ENCODE measurements at places on chromosomes 12 and 14.
A peak's percentile ranks its signal among the peaks of the same experiment; 100 is the strongest.

DNA sequence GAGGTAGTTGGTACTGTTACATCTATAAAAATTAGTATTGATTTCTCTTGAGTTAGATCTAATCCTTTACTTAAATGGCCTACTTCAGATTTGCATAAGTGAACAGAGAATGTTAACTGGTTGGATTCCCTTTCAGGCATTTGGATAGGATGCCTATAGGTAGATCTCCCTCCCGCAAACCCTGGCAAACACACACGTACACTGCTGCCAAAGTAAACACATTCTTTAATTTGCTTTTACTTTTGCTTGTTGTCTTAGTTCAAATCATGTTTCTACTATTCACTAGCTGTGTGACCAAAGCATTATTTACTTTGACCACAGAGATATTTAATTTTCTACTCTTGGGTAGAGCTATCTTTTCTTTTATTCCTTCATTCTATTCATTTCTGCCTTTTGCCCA lies 936.1 kb upstream of the FBXO33 start:
- no peak for DNase-seq

DNA sequence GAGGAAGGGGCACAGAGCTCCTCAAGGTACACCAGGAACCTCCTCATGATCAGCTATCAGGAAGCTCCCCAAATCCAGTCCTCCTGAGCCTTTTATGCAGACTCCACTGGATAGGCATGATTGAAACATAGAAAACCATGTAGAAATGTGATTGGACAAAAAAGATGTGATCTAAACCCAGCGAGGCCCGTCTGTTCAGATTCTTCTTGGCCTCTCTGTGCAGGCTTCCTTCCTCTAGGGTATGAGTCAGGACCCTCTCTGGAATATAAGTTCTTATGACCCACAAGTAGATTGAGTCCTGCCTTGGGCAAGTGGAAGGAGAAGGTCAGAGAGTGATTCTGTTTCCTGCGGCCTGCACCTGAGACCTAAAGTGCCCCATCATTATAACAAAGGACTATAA lies 166.3 kb downstream of the PHLDA1 start:
- no peak for DNase-seq

DNA sequence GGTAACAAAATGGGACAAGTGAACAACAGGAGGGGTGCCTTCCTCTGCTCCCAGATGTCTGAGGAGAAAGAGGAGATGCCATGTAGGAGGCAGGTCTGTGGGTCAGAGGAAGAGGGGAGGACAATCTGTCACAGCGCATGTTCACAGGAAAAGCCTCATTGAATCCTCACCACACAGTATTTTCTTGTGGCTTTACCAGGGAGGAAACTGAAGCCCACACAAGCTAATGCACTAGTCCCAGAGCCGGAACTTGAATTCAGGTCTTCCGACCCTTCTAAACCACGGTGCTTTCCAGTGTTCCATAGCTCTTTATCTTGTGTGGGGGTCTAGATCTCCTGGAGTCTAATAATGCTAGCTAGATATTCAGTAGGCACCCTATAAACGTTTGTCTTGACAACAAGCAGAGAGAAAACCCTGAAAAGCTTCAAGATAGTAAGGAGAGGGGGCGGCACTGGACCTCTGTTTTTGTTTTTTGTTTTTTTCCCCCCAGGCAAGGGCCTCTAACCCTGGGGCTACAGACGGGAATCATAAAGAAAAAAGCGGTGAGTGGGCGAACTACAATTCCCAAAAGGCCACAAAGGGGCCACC lies 371 bp upstream of the SHMT2 start:
- no peak for DNase-seq

DNA sequence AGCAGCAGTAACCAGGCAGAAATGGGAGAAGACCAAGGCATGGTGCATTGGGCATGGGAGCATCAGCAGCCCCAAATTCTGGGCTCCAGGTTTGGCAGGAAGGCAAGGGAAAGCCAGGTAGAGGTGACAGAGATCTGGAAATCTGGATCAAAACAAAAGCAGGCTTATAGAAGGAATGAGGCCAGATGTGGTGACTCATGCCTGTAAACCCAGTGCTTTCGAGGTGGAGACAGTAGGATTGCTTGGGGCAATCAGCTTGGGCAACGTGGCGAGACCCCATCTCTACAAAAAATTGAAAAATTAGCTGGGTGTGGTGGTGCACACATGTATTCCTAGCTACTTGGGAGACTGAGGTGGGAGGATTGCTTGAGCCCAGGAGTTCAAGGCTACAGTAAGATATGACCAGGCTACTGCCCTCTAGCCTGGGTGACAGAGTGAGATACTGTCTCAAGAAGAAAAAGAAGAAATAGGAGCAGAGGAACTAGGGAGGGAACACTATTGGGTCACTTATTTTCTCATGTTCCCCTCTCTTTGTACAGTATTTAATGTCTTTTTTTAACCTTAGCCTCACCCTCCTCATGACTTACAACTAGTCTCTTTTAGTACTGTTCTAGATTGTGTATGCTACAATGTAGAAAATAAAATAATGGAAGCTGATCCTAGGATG lies 25.1 kb downstream of the SLC4A8 start:
- DNase-seq, result peak; percentile 18

DNA sequence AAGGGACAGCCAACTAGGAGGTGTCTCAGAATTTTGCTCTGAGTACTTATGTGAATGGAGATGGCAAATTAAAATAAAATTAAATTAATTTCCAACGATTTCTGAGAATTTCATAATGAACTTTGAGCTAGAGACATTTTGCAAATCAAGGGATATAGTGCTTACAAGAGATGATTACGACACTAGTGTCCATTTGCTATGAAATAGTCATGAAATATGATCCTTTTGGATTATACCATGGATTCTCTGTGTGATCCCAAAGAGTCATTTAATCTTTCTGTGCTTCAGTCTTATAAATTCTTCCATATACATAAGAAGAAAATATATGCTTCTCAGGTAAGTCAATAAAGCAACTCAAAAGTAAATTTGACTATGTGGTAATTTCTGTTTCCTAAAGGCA lies 240.6 kb downstream of the SLC25A21 start:
- no peak for DNase-seq
